Activated naive CD4-positive, alpha-beta T cell treated with anti-CD3 and anti-CD28 coated beads, Interleukin-2, amount 50 U/mL, for 72 hours (primary cell): ENCODE measurements at places on chromosomes 1 and 21.
A peak's percentile ranks its signal among the peaks of the same experiment; 100 is the strongest.

GRCh38 chr1:117339866-117340700 is 27.2 kb upstream of the MAN1A2 start:
- no peak for DNase-seq

DNA sequence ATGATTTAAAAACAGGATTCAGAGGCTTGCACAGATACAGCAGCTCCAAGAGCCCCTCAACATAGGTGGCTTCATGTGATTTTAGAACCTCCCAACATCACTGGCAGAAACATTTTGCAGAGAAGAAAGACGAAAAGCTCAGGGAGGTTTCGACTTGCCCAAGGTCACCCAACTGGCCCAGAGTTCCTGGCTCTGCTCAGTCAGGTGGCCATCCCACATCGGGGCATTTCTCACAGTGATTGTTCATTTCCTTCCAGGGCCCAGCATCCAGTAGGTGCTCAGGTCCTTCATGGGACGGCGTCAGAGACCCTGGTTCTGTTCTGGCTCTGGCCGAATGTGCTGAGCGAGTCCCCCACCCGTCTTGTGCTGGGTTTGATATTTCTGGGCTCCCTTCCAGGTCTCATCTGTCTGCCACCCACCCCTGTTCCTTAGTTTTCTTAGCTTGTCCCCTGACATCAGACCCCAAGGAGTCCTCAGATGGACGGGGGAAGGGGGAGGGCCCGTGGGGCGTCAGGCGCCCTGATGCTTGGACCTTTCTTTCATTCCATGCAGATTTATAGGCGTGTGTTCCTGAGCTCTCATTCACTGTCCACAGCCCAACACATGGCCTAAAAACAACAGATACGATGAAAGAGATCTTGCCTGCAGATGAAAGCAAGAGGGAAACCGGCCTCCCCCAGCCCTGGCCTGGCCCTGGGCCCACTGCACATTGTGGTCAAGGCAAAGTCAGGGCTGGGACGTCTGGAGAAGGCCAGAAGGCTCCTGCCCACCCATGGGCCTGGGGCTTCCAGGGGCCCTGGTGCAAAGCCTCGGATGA is 123.1 kb upstream of the ZBTB40 start:
- no peak for DNase-seq

- DNase-seq = no peak
Measured at GRCh38 chr1:201531551-201532425, 7.1 kb upstream of the NAV1 start.

DNA sequence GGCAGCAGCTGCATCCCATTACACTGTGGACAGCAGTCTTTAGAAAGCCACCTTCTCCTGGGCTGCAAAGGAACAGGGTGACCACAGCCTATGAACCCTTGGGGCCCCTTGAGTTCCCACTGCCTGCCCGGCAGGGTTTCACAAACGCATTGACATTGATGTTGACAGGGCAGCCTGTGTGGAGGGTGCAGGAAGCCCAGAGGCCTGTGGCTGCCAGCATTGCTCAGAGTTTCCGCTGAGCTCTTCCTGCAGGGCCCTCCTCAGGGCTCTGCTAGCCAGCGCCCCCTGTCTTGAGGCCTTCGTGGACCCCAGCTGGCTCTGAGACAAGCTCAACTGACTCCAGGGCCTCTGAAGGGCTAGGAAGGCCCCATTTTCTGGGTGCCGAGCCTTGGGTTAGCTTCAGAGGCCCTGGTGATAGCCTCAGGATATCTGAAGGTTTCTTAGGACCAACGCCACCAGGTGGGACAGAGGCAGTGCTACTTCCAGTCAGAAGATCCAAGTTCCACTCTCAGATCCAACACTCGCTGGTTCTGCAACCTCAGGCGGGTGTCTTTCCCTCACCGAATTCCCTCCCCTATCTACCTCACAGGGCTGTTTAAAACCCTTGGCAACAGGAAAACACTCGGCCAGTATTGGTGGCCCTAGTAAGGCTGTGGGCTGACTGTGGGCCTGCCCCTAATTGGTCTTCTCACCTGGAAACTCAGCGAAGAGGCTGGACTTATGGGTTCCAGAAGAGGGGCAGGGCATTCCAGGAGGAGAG is 27.2 kb upstream of the EPS8L3 start:
- peak; percentile 85 for DNase-seq

- DNase-seq = no peak
Measured at GRCh38 chr1:82517586-82517985, 716.9 kb downstream of the ADGRL2 start.

- DNase-seq = peak; percentile 42
Measured at GRCh38 chr1:3004285-3005205, 16.7 kb upstream of the ACTRT2 start.

DNA sequence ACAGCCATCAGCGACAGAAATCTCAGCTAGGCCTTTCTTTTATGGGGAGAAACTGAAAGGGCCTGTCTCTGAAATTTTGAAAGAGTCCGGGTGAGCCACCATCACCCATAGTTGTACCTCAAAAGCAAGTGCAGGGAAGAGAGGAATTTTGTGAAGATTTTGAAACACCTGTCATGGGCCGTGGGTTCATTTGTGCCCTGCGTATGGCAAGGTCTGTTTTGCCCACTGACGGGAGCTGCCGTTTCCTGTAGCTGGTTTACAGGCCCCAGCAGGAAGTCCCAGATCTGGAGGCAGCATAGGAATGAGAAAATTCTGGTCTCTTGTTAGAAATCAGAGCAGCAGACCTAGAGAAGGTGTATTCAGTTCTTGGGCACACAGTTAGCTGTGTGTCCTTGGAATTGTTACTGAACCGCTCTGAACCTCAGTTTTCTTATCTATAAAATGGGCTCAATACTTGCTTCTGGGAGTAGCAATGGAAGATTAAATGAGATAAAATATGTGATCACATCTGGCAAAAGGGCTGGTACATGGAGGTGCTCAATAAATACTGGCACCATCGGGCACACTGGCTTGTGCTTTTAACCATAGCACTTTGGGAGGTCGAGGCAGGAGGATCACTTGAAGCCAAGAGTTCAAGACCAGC is 52.5 kb downstream of the MAN1C1 start:
- DNase-seq = no peak

GRCh38 chr1:100612540-100612939 is 74.6 kb downstream of the GPR88 start:
- no peak for DNase-seq

GRCh38 chr1:12197483-12197880 is 30.7 kb downstream of the TNFRSF1B start:
- DNase-seq = no peak

GRCh38 chr1:59186656-59187055 is 110.2 kb upstream of the FGGY start:
- no peak for DNase-seq

GRCh38 chr21:28464095-28464494 is 528.6 kb downstream of the LTN1 start:
- no peak for DNase-seq

DNA sequence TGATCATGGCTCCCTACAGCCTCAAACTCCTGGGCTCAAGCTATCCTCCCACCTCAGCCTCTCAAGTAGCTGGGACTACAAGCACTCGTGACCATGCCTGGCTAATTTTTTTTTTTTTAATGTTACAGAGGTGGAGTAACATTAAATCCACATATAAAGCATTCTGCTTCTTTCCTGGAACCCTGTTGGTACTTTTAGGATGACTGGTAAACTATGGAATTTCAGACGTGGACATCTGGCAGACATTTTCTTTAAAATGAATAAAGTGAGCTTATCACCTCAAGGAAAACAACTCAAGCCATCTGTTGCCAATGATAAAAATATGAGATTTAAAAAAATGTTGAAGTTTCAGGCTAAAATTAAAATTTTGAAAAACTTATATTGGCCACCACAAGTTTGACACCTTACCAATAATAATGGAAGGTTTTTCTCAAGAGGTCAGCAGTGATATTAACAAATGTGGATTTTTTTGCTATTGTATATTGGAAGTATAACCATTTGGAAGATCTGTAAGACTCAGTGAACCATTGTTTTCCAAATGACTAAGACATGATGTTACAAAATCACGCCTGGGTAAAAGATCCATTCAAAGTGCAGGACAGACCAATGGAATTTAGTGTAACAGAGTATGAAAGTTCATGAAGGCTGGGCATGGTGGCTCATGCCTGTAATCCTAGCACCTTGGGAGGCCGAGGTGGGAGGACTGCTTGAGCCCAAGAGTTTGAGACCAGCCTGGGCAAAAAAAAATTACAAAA is 52.7 kb upstream of the EIF4G3 start:
- DNase-seq = no peak

DNA sequence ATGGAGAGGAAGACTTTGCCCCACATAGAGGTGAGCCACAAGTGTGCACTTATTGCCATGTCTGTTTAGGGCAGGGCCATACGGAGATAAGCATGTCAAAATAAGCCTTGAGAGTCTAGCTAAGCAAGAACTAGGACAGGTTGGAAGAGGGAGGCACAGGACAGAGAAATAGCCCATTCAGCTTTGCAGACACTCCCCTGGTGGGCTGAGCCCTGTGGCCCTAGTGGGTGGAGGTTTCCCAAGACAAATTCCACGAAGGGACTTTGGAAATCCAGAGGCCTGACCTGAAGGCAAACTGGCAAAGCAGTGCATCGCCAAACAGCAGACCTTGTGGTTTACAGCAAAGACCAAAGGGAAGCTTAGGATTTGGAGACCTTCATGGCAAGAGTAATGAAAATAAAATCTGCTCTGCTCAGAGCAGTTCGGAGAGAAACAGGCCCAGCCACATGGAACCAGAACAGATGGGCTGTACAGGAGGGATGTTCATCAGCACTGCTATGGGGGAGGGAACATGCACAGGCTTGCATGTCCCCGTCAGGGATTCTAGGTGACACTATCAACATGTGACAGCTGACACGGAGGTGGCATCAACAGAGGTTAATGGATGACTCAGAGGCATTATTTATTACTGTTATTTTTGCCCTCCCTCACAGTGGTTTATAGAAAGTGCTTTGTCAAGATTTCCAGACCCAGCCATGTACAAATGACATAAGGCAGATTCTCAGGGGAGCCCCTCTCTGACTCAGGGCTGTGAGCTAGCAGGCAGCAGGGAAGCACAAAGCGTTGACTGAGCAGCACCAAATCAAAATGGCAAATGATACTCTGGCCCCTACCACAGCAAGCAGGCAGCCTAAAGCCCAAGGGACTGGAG is 90.1 kb upstream of the IRF2BP2 start:
- no peak for DNase-seq

DNA sequence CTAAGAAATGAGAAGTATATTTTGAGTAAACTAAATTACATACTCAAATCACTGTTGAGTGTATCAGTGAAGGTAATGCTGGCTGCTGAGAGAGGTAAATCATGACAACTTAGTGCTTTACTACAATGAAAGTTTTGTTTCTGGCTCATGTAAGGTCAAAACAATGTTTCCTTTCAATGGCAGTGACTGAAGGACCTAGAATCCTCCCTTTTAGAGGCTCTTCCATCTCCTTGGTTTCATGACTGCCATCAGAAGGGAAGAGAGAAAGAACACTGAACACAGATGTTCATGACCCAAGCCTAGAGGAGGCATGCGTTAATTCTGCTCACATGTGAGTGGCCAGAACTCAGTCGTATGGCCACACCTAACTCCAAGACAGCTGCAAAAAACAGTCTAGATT is 130.6 kb downstream of the AKT3 start:
- DNase-seq = no peak

- DNase-seq = no peak
Measured at GRCh38 chr1:106435269-106435668, 621.2 kb upstream of the PRMT6 start.

DNA sequence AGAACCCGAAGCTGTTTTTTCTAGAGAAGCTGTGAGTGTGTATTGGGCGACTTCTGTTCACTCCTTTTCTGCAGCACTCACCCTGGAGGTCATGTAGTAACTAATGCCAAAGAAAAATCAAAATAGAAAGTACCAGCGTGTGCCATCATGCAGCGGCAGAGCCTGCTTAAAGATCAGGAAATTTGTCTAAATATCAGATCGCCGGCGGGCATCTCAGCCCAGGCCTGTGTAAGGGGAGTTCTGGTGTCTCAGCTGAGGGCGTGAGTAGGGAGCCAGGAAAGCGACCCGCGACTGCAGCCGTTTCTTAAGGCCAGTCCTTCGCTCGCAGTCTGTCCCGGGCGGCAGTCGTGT is 768 bp downstream of the EDARADD start:
- DNase-seq = no peak

GRCh38 chr1:68745451-68745850 is 248.6 kb upstream of the DEPDC1 start:
- DNase-seq = no peak

DNA sequence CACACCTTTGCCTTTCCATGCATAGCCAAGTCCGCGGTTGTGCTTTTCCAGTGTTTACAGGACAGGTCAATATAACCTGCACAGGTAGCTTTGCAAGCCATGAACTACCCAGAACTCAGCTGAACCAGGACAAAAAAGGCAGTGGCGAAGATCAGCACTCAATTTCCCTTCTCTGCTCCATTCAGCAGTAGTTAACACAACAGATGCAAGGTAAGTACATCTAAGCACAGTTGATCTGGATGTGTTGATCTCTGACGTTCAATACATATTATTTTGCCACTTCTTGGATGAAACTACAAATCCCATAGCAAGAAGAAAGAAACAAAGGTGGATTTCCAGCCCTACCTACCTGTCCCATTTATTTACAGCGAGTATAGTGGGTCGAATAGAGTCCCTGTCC is 146.6 kb upstream of the KRTAP19-8 start:
- no peak for DNase-seq

DNA sequence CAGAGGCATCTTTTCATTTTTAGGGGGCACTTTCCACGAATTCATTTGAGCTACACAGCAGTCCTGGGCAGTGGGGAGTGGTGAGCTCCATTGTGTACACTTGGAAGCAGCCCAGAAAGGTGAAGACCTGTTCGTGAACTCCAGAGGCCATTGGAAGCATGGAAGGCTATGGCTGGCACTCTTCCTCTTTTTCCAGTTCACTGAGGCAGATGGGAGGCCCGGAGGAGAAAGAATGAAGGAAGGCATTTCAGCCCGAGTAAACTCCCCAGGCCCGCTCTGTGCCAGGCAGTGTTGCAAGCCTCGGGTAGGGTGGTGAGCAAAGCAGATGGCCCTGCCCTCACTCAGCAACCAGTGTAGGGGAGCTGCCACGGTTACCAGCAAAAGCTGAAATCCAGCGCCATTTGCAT is 673 bp upstream of the DHCR24 start:
- peak; percentile 11 for DNase-seq

GRCh38 chr1:172976222-172977041 is 74.3 kb downstream of the TNFSF18 start:
- DNase-seq = no peak

DNA sequence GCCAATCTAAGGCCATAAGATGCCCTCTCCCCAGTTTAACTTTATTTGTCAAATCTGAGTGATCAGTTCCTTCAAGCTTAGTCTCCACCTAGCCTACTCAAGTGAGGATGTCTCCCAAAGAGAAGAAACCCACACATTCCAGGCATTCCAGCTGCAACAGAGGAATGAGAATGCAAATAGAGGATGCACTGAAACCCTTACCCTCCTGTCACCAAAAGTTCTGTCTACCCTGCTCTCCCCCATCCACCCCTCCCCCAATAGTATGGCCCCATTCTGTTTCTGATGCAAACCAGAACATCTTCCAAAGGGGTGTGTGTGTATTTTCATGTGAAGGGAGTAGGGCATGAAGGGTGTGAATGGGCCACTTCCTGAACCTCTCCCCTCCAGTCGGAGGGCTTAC is 3.0 kb downstream of the DUSP23 start:
- no peak for DNase-seq

- DNase-seq = no peak
Measured at GRCh38 chr1:113027007-113027406, 46.0 kb upstream of the LRIG2 start.

GRCh38 chr21:25577424-25578055 is 29.7 kb downstream of the MRPL39 start:
- DNase-seq = no peak
